Fibroblast of gingiva (primary cell): ENCODE measurements at places on chromosomes 12 and 14.

DNA sequence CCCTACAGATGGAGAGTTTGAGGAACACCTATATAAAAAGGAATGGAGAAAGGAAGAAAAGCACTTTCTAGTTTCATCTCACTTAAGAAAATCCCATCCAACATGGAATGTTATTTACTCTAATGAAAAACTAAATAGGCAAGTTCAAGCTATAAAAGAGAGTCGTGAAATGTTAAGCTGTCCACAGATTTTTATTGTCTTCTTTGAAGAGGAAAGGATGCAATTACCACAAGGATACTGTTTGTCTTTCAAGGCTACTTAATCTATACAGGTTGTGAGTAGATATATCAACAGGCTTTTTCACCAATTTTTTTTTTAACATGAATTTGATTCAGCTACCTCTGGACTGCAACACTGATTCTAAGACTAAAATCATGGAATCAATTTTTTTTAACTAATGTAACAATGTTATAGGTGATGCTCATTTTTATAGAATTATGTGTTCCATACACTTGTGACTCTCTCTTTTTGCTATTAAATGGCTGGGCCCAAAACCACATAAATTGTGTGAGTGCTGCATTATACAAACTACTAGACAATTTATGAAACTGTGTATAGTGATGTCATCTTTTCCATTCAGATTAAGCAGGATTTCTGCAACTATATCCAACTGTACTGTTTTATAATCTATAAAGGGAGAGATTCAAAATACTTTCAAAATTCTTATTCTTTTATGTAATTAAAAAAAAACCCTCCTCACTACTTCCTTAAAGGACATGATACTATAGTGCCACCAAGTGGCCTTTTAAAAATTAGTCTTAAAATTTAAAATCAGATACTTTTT is 26.8 kb upstream of the BMAL2 start:
- peak; percentile 34 for DNase-seq

- peak; percentile 96 for DNase-seq
Measured at GRCh38 chr12:95805864-95806671, 15.5 kb upstream of the NTN4 start.

DNA sequence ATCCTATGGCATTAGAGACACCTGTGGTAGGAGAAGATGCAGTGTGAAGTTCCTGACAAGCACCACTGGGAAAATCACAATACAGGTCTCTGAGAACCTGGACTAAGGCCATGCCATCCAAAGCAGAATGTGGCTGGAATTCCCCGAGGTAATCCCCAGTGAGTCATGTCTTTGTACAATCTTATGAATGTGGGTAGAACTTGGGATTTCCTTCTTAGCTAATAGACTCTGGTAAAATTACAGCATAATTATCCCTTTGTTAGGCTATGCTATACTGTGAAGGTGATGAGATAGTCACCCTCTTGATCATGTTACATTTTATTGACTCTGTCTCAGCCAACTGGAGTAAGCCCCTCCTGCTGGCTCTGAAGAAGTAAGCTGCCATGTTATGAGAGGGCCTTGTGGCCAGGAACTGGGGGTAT is 224.3 kb upstream of the DCN start:
- DNase-seq = no peak

- no peak for DNase-seq
Measured at GRCh38 chr12:585062-586061, 77.9 kb downstream of the NINJ2 start.

GRCh38 chr12:102911320-102911719 is 5.7 kb downstream of the PAH start:
- no peak for DNase-seq

GRCh38 chr12:47307680-47308399 is 228.1 kb upstream of the AMIGO2 start:
- peak; percentile 72 for DNase-seq

DNA sequence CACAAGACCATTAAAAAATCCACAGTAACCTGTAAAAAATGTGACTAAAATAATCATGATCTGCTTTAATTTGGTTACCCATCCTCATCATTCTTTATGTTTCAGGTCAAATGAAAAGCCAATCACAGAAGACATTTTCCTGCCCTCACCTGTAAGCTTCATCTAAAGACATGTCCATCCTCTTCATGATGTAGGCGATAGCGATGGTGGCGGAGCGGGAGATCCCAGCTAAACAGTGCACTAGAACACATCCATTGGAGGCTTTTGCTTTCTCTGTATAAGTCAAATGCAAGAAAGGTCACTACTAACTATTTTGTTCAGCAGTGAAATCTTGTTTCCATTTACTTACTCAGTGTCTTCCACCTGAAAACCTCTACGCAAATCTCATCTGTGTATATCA is 82.6 kb downstream of the DUSP16 start:
- no peak for DNase-seq

DNA sequence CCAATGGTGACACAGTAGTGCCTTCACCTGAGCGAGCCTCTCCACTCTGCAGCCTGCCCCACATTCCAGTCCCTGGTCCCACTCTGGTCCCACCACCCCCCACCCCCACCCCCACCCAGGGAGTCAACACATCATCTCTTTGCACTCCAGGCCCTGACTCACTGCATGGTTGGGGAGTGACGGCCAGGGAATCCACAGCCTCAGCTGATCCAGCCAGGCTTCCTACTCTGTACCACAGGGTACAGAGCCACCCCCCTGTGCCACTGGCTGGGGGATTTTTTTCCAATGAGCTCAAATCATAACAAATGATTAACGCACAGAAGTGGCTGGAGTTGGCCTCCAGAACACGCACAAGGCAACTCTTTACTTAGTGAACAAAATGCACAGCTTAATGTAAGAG is 233.7 kb downstream of the NTF3 start:
- no peak for DNase-seq

- DNase-seq = peak; percentile 16
Measured at GRCh38 chr12:71661977-71662530, 1.6 kb downstream of the ZFC3H1 start.

DNA sequence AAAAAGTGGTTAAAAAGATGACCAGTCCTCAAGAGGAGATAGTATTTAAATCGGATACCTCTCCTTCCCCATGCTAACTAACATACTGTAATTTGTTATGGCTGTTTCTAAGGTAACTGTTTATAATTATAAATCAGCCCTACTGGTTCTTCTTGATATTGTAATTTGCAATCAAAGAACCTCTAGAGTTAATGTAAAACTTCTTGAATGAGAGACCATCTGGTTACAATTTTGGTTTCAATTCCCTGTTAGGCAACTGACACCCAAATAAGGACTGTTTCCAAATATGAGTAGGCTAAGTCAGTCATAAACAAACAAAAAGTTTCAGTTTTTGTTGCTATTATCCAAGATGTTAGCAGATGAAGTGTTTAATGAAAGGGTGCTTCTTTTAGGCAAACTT is 120.2 kb upstream of the DNM1L start:
- DNase-seq = peak; percentile 90

DNA sequence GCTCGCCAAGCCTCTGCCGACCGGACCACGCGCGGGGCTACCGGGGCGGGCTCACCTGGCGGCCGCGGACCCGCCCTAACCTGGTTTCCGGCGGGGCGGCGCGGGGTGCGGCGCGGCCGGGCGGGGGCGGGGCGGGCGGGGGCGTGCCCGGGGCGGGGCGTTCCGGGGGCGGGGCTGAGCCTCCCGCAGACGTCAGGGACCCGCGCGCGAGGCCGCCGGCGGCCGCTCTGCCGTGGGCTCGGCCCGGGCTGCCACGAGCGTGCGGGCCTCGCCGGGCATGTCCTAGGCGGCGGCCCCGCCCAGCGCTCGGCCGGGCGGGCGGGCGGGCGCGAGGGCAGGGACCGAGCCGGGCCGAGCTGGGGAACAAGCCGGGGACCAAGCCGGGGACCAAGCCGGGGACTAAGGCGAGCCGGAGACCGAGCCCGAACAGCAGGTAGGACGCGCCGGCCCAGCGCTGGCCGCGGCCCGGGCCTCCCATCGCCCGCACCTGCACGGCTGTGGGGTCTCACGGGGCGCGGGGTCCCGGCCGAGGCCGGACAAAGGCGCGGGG is at the start of gene CEP170B:
TSS of gene CEP170B (plus strand) at position 188 of the 550 bp plus-strand sequence. CDS start 3,183 bp downstream, outside the sequence.
- DNase-seq = peak; percentile 50

- DNase-seq = peak; percentile 88
Measured at GRCh38 chr12:109464642-109465351, 12.3 kb downstream of the KCTD10 start.

GRCh38 chr12:122350141-122350848 is 72.2 kb downstream of the CLIP1 start:
- peak; percentile 78 for DNase-seq

DNA sequence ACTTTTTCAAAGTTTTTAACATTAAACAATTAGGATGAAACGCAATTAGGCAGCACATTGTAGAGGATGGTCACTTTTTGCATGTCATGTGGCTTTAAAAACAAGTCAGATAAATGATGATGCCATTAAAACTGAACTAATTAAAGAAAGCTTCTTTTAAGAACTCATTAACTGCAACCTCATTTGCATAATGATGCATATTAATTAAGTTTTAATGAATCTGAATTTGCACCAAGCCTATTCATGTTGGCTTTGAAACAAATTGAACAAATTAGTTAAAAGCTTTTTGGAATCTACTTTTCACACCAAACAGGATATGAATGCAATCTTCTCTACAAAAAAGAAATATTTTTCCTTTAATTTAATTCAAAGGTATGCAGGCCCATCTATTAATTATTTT is 499.0 kb downstream of the VRK1 start:
- no peak for DNase-seq

- DNase-seq = no peak
Measured at GRCh38 chr12:31650918-31651317, 8.6 kb upstream of the ETFBKMT start.

DNA sequence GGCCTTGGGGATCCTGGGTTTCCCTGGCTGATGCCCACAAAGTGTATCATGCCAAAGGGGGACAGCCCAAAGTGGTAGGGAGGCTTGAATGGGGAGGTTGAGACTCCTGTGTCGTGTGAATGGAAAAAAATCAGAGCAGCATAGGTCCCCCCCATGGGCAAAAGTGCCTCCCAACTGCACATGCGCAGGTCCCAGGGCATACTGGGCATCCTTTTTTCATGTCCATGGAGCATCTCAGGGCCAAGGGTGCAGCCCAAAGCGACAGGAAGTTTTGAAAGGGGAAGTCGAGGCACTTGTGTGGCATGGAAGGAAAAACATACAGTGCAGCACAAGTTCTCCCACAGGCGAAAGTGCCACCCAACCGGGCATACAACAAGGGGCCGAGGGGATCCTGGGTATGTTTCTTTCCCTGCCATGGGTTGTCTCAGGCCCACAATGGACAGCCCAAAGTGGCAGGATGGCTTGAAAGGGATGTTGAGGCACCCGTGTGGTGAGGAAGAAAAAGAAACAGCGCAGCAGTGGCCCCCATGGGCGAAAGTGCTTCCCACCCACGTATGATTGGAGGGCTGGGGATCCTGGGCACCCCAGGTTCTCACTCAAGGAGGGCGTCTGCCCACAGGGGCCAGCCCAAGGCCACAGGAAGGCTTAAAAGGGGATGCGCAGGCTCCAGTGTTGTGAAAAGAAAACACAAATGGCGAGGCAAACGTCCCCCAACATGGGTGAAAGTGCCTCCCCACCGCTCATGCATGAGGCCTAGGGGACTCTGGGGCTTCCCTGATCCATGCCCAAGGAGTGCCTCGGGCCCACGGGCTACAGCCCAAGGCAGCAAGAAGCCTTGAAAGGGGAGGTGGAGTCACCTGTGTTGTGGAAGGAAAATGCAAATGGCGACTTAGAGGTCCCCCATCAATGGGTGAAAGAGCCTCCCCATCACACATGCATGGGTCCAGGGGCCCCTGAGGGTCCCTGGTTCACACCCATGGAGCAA is 573.7 kb downstream of the ALG10 start:
- no peak for DNase-seq

- peak; percentile 95 for DNase-seq
Measured at GRCh38 chr14:68951035-68951797, 27.9 kb downstream of the ACTN1 start.

- no peak for DNase-seq
Measured at GRCh38 chr12:4933411-4933810, 23.7 kb downstream of the KCNA1 start.
